NCI-H1436 treated with DMSO at 0.1 percent for 48 hours (cell line): ENCODE measurements at places on chromosomes 2 and 18.

DNA sequence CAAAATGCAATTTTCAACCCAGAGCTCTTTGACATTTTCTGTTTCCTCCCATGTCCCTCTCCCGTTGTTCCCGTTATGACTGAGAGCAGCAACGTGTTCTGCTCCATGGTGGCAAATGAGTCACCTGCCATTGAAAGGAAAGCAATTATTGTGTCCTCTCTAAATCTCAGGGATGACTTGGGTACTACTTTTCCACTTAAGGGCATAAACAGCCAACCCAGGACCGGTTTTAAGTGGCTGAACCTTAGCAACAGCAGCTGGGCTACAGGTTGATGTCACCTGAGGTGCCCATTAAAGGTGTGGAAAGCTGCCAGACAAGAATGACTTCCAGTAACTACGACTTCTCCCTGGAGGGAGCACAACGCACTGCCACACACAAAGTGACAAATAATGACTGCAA is 236.8 kb downstream of the NCKAP5 start:
- peak; percentile 5 for DNase-seq

DNA sequence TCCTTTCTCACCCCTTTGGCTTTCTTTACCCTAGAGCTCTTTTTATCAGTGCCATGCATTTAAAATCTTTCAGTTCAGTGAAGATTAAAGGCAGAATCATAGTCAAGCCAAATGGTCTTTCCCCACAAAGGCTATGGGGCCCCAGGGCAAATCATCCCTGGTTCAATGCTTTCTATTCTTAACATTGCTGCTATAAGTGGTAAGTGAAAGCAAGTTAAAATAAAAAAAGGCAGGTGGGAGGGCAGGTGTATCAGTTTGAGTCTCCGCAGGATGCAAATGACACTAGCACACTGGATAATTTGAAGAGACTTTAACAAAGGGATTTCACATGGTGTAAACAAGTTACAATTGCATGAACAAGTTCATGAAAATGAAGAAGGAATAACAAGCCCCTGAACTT is 757.4 kb downstream of the SATB2 start:
- peak; percentile 22 for DNase-seq

GRCh38 chr2:107419191-107419590 is 407.5 kb upstream of the RGPD4 start:
- no peak for DNase-seq

DNA sequence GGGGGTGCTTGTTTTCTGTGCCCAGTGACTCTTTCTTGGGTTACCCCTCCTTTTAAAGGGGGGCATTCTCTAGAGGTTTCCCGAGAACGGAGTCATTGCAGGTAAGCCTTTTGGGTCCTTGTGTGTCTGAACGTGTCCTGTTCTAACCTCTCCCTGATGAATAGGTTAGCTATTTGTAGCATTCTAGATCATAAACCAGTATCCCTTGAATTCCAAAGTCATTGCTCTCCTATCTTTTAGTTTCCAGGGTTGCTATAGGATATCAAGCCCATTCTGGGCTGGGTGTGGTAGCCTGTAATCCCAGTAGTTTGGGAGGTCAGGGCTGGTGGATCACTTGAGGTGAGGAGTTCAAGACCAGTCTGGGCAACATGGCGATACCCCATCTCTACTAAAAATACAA is 65.9 kb upstream of the YWHAQ start:
- no peak for DNase-seq

DNA sequence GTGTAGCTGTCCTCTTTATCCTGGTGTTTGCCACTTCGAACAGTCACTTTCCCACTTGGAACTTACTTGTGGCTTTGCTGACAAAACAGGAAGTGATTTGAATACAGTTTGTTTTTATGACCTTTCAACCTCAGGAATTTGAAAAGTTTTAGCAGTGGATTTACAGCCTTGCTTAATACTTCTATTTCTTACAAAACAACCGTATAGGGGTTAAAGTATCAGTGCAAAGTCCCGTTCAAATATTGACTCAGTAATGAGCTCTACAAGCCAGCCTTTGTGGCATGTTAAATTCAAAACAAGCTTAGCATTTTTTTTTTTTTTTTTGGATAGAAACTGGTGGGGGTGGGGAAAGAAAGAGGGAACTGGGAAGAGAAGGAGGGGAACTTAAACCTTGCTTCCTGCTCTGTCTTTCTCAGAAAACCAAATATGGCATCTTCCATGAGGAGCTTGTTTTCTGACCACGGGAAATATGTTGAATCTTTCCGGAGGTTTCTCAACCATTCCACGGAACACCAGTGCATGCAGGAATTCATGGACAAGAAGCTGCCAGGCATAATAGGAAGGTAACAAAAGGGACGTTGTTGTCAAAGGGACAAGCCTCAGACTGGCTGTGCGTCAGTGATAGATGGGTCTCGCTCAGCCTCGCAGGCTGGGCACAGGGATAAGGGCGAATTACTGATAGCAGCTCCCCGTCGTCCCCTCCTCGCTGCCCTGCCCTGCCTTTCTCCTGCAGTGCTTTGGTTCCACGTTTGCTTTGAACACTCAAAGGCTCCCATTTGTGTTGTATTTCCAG is at the start of gene HNMT:
Gene HNMT, plus strand, starts transcription at position 408 of the 793 bp plus-strand sequence. Its CDS starts 19 bp downstream, at position 427.
- DNase-seq = no peak

DNA sequence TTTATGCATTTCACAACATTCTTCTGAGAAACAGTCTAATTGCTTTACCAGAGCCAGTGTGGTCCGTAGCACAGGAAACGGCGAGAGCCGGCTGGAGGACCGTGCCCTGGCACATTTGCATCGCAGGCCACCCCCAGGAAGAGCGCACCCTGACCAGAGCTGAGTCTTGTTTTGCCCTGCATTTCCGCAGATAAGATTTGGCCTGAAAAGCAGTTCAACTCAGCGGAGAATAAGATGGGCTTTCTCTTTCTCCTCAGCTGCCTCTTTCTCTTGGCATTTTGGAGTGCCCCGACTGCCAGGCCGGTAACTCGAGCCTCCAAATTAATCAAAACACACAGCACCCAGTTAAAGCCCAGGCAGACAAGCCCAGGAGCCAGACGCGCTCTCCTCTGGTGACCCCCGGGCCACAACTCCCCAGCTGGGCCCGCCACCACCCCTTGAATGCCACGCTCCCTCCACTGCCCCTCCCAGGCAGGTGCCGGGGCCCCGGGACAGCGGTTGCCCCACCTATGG is 464 bp downstream of the COL4A4 start:
- no peak for DNase-seq

DNA sequence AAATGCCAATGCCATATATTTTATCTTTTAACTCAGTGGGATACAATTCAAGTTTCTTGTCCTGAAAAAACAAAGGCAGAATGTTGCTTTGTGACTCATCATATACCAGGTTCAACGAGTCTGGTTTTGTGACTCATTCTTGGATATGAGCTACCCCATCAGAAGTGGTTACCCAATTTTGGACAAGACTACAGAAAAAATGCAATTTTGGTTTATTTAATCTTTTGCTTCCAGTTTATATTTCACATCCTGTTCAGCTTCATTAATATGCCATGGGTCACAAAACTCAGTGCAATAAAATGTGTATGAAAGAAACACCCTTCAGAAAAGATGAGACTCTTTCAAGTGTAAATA is 25.0 kb downstream of the FN1 start:
- DNase-seq = no peak

DNA sequence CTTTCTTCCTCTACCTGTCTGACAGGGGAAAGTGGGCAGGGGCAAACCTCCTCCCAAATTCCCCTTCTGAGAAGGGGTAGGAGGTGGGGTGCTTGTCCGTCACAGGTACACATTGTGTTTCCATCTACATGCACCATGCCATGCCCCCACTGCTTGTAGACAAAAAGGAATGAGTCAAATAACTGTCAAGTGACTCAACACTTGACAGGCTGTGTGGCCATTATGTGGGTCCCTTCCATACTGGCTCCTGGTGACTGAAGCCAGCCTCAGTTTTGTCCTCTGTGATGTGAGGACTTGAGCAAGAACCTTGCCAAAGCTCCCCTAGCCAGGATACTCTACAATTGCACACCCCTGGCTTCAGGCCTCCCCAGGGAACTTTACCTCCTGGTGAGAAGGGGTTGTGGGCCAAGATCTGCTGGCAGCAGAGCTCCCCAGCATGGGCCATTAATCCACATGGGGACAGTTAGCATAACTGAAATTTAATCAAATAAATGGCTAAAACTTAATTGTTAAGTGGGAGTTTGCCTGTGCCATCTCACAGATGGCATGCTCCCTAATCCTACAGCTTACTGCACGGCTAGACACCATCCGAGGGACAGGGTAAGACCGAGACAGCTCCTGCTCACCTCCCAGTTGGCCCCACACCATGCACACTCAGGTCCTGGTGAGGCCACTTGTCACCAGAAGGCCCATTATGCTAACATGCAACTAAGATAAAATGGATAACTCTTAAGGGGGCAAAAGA is 140.2 kb downstream of the BCL11A start:
- DNase-seq = no peak

DNA sequence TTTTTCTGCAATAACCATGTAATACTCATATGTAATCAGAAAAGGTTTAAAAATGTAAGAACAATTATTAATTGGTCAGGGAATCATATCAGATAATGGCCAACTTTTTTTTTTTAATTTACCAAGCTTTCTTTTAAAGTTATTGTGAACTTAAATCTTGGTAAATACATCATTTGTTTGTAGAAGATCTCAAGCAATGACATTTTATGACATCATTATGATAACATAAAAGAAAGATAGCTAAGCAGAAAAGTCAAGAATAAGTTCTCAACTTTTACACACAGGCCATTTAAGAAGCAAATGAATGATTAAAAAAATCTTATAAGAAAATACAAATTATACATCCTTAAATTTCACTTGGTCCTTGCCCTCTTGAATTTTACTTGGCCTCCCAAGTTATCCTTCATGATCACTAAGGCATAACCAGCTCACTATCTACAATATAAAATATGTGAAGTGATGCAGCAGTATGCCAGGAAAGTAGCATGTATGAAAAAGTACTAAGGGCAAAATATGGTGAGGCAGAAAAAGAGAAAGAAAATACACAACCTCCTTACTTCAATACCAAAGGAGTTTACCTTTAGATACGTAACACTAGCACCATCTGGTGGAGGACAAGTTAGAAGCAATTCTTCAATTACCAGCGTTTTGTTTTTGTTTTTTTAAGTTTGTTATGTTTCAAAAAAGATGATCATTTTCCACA is 116.6 kb downstream of the SRBD1 start:
- DNase-seq = peak; percentile 23

GRCh38 chr2:224584111-224584784 is 915 bp downstream of the CUL3 start:
- DNase-seq = no peak

- no peak for DNase-seq
Measured at GRCh38 chr2:26179446-26179913, 6.6 kb downstream of the GAREM2 start.

- no peak for DNase-seq
Measured at GRCh38 chr2:217920879-217921603, 81.8 kb downstream of the TNS1 start.

- DNase-seq = no peak
Measured at GRCh38 chr2:152242787-152243472, 67.4 kb upstream of the STAM2 start.

- DNase-seq = no peak
Measured at GRCh38 chr2:58614219-58614618, 373.1 kb upstream of the FANCL start.
